Osteoblast (primary cell): ENCODE measurements at places on chromosomes 5 and 9. TPM values are rescaled to one million over a fixed set of nuclear protein-coding genes. Genes with fewer than 3 reads are reported as not detected.
A peak's percentile ranks its signal among the peaks of the same experiment; 100 is the strongest.

DNA sequence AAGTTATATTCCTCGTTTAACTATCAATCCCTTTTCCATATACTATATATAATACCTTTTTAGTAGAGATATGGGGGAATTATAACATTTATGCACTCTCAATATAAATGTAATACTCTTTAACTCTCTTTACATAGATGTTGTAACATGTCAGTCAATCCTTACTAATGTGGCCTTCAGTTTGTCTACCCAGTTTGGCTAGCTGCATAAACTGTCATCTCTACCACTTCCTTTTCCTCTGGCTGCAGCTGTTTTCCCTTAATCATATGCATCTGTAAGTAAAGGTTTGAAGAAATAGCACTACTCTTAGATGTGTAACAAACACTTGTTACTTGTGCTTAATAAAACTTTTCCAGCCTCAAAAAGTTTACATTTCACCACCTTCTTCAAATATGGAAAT is 13.4 kb downstream of the ABHD17B start:
- no peaks in the 10 kb centered on the region for H3K4me1 ChIP-seq
- DNase-seq: no peak
- H3K27ac ChIP-seq: no peak overlapping the region
- no peaks in the 10 kb centered on the region for H3K27me3 ChIP-seq
- no peak overlapping the region for H3K4me3 ChIP-seq

GRCh38 chr9:113463418-113464285 is at the start of gene RGS3:
Gene RGS3 (plus strand): TSS chr9:113463727. CDS start chr9:113463803, 76 bp downstream.
- H3K4me3 ChIP-seq: peak within 1 kb of the TSS; percentile 64
- DNase-seq: peak; percentile 76
- H3K27me3 ChIP-seq: peaks cover 8% of the 10 kb centered on the region
- H3K36me3 ChIP-seq: no peaks in the 10 kb centered on the region
- H3K4me1 ChIP-seq: no peaks in the 10 kb centered on the region
- no peak within 1 kb of the TSS for H3K27ac ChIP-seq

GRCh38 chr5:112862085-112862484 is 998 bp downstream of the SRP19 start:
- peak overlapping the region; percentile 93 for H3K27ac ChIP-seq
- peaks cover 41% of the 10 kb centered on the region for H3K36me3 ChIP-seq
- H3K4me1 ChIP-seq: peaks cover 24% of the 10 kb centered on the region

- no peak overlapping the region for H3K4me3 ChIP-seq
- H3K36me3 ChIP-seq: peaks cover 6% of the 10 kb centered on the region
- H3K27ac ChIP-seq: no peak overlapping the region
- DNase-seq: no peak
- H3K4me1 ChIP-seq: no peaks in the 10 kb centered on the region
Measured at GRCh38 chr5:94707359-94707758, 88.9 kb downstream of the SLF1 start.

DNA sequence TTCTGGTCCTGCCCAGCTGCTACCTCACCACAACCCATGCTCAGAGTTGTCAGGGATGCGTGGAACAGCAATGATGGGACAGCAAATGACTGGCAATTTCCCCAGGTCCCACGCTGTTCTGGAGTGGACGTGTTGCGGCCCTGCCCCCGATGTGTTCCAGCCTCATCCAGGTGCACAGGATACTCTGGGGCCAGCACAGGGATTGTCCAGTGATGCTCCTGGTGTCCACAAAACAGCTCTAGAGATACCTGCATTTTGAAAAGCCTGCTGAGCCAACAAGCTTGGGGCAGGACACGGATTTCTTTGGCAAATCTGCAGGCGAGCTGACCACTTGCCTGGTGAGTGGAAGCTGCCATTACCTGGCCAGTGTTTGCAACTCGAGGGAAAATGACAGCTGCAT is 88.7 kb downstream of the ANKRD33B start:
- H3K4me1 ChIP-seq: no peaks in the 10 kb centered on the region
- no peak overlapping the region for H3K27ac ChIP-seq
- H3K27me3 ChIP-seq: no peaks in the 10 kb centered on the region
- H3K4me3 ChIP-seq: no peak overlapping the region

DNA sequence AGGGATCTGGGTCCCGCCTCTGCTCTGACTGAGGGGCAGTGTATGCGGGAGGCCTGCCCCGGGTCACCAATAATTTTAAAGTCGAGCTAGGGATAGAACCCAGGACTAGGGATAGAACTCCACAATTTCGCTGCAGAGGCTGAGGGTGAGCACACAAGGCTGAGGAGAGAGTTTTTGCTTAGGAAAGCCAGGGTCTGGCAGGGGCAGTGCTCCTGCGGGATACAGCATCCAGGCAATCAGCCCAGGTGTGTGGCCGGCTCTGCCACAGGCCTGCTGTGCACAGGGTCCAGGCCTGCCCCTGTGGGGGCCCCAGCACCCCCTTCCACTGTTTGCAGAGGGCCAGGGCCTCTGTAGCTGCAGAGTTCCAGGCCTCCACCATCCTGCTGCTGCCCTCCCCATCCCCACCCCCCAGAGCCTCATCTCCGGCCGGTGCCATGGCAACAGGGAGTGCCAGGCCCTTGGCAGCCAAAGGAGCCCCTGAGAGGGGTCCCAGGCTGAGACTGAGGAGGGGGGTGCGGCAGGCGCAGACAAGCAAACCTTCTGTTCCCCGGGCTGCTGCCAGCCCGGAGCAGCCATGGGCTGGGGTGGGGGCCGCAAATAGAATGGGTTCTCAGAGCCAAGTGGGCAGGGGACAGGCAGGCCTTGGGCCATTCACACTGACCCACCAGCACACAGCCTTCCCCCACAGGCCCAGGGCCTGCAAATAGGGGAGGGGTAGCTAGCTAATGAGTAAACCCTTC is 8.6 kb downstream of the PDGFRB start:
- DNase-seq: no peak
- peaks cover 79% of the 10 kb centered on the region for H3K4me1 ChIP-seq
- peak overlapping the region; percentile 95 for H3K27ac ChIP-seq
- no peak overlapping the region for H3K4me3 ChIP-seq

- peaks cover 4% of the 10 kb centered on the region for H3K27me3 ChIP-seq
- H3K4me3 ChIP-seq: no peak overlapping the region
- H3K27ac ChIP-seq: no peak overlapping the region
- DNase-seq: no peak
Measured at GRCh38 chr5:15474143-15474719, 25.7 kb upstream of the FBXL7 start.

The ELAVL2 gene
- total RNA-seq: under 0.01 and 0.36 TPM in 2 replicates

DNA sequence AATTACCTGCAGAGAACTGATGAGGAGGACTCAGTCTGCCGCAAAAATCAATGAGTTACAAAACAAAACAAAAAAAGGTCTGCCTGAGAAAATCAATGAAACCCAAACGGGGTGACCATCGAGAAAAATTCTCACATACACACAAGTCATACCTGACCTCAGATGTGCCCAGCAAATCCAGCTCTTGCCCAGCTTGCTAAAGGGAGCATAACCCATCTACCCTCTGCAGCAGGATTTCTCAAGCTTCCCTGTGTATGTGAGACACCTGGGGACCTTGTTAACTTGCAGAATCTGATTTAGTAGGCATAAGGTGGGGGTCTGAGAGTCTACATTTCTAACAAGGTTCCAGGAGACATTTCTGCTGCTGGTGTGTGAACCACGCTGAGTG is 126.3 kb downstream of the TLE1 start:
- peaks cover 50% of the 10 kb centered on the region for H3K4me1 ChIP-seq
- no peaks in the 10 kb centered on the region for H3K27me3 ChIP-seq
- DNase-seq: no peak

GRCh38 chr9:94923326-94924089 is 197.0 kb downstream of the AOPEP start:
- H3K36me3 ChIP-seq: peaks cover 18% of the 10 kb centered on the region
- H3K4me3 ChIP-seq: peak overlapping the region; percentile 51
- H3K27me3 ChIP-seq: no peaks in the 10 kb centered on the region
- peaks cover 60% of the 10 kb centered on the region for H3K4me1 ChIP-seq

The NAIP gene
- total RNA-seq: 4.4 and 7.2 TPM in 2 replicates

GRCh38 chr5:60403343-60404006 is 296.5 kb downstream of the DEPDC1B start:
- H3K4me3 ChIP-seq: no peak overlapping the region
- H3K27ac ChIP-seq: no peak overlapping the region
- no peaks in the 10 kb centered on the region for H3K27me3 ChIP-seq
- no peaks in the 10 kb centered on the region for H3K4me1 ChIP-seq
- no peak for DNase-seq
- no peaks in the 10 kb centered on the region for H3K36me3 ChIP-seq
